ENCODE measurements at places on chromosomes 2 and 18.

DNA sequence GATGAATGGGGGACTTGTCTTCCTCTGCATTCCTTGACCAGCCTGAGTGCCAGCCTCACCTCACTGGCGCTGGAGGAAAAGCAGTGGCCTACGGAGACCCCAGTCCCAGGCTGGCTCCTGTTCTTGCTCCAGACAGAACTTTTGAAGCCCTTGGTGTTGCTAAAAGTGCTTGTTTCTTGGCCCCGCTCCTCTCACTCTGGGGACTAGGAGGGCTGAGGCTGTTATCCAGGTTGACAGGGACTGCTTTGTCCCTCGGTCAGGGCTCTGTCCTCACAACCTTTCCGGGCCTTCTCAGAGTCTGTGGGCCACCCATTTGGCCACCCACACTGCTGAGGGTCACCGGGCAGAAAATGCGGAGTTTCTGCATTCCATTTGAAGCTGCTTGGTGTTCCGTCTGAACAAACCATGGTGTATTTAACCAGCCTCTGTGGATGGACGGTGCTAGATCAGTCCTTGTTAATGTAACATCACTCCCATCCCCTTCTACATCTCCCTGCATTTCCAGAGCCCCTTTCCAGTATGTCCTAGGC lies 25.6 kb downstream of the B3GNT7 start:
- DNase-seq: no peak

- no peak for DNase-seq
These were observed 64.7 kb downstream of the CCDC178 start for GRCh38 chr18:33375829-33376228.

DNA sequence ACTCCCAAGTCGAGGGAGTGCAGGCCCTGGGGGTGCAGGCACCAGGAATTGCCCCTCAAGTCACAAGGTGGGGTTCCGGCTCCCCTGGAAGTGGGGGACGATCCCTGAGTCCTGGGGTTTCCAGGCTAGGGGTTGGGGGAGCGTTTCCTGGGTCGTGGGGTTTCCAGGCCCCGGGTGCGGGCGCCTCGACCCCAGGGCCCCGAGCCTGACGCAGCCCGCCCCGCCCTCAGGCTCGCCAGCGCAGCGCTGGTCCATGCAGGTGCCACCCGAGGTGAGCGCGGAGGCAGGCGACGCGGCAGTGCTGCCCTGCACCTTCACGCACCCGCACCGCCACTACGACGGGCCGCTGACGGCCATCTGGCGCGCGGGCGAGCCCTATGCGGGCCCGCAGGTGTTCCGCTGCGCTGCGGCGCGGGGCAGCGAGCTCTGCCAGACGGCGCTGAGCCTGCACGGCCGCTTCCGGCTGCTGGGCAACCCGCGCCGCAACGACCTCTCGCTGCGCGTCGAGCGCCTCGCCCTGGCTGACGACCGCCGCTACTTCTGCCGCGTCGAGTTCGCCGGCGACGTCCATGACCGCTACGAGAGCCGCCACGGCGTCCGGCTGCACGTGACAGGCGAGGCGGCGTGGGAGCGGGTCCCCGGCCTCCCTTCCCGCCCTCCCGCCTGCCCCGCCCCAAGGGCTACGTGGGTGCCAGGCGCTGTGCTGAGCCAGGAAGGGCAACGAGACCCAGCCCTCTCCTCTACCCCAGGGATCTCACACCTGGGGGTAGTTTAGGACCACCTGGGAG lies 12.0 kb downstream of the SIGLEC15 start:
- DNase-seq: peak; percentile 42

DNA sequence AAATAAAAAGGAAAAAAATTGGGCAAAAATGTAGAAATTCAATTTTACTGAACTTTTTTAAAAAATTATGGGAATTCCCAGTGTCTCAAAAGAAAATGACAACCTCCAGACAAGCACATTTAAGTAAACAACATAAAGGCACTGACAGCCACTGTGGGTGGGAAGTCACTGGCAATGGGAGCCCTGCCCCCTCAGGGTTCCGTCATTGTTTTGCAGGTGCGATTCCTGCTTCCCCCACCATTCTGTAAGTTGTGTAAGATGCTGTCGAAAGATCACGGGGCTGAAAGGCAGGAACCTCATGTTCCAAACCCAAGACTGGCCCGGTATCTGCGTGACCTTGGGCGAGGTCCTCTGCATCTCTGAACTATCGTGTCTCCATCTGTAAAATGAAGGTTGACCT lies 15.8 kb upstream of the ASPRV1 start:
- DNase-seq: no peak

- DNase-seq: no peak
These were observed 562 bp downstream of the ANKMY1 start for GRCh38 chr2:240557101-240557751.

DNA sequence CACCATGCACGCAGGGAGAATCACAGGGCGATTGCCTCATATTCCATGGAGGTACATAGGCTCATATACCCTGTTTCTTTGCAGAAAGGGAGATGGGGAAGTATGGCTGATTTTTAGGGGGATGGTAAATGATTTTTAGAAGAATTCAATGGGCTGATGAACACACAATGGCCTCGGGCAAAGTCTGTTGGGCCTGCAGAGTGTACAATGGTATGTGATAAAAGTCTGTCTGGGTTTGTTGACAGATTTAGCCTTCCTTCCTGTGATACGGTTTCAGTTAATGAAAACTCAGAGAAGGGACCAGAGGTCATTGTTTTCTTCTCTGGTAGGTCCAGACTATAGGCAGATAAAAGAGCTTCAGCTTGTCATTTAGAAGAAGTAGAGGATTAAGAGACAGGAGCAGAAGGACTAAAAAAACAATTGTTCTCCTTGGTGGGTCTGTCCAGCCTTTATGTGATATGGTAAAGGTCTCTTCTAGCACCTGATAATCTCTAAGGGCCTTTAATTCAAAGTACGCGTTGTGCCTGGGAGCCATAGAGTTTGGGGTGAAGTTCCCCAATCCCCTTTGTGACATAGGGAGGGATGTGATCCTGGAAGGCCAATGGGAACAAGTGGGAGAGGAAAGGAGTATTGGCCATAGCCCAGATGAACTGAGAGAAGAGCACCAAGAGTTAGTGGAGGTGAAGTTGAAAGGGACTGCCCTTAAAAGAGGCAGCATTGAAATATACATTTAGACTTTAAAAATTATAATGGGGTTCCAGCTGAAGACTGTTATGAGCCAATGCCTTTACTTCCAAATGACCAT lies 107.5 kb upstream of the SERPINE2 start:
- DNase-seq: no peak

GRCh38 chr18:67243799-67244587 lies 272.5 kb downstream of the DSEL start:
- no peak for DNase-seq

DNA sequence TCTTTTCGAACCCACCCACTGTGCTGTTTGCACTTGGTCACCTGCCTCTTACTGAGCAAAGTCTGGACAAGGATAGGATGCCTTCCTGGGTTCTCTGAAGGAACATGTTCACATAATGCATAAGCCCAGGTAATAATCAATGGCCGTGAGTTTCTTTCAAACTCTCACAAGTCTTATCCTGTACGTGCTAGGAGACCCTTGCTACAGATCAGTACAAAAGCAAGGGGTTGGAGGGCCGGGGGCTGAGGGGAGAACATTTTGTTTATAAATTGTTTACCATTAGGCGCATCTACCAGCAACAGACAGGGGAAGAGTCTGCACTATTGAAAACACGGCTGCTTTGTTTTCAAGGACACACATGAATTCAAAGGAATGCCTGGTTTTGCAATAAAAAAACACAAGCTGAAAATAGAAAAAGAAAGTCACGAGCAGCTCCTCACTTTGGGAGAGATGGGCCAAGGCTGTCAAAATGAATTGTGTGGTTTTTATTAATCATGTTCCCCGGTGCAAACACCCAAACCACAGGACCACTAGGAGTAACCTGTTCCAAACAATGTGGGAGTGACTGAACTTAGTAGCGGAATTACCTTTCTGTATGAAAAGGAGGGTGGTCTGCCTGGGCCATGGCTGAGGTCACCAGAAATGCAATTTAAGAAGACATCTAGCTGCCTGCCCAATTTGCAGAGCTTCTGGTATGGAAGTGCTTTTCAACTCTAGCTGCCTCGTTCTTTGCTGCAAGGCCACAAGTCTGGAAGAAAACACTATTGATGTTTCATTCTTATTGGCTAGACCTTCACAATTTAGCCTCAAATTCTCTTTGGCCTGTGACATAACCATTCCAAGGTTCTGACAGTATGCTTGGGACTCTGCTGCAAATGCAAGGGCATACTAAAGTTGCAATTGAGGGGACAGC lies 73.5 kb downstream of the CCBE1 start:
- no peak for DNase-seq

DNA sequence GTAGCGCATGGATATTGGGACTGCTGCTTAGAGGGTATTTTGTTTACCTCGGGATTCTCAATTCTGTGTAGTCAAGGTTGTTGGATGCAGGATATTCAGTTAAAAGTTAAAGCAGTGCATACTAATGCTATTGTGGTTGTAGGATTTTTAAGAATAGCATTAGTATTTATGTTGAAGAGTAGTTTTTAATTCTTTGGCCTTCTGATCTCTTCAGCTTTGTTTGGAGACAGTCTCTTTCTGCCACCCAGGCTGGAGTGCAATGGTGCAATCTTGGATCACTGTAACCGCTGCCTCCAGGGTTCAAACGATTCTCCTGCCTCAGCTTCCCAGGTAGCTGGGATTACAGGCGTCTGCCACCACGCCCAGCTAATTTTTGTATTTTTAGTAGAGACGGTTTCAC lies 1.5 kb downstream of the RHBDD1 start:
- no peak for DNase-seq

GRCh38 chr2:124241-124880 lies 78.1 kb upstream of the FAM110C start:
- no peak for DNase-seq

GRCh38 chr2:9758741-9759140 lies 84.5 kb upstream of the TAF1B start:
- DNase-seq: no peak

DNA sequence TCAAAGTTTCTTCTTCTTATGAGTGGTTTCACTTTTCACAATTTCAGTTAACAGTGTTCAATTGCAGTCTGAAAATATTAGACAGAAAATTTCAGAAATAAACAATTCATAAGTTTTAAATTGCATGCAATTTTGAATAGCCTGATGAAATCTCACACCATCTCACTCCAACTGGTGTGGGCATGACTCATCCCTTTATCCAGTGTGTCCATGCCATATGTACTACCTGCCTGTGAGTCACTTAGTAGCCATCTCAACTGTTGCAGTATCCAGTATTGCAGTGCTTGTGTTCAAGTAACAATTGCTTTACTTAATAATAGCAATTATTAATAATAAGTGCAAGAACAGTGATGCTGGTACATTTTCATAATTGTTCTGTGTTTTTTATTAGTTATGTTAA lies 1202.5 kb downstream of the DSC3 start:
- no peak for DNase-seq

- no peak for DNase-seq
These were observed 1.5 kb downstream of the SLC39A10 start for GRCh38 chr2:195658541-195658890.

- DNase-seq: no peak
These were observed 491.9 kb downstream of the IRS1 start for GRCh38 chr2:226307487-226308322.

GRCh38 chr2:197391220-197391717 lies 43.6 kb downstream of the SF3B1 start:
- no peak for DNase-seq

- DNase-seq: no peak
These were observed 199.8 kb downstream of the ZFP36L2 start for GRCh38 chr2:43026426-43027096.

- DNase-seq: no peak
These were observed 148.1 kb downstream of the MBP start for GRCh38 chr18:76984193-76985155.

DNA sequence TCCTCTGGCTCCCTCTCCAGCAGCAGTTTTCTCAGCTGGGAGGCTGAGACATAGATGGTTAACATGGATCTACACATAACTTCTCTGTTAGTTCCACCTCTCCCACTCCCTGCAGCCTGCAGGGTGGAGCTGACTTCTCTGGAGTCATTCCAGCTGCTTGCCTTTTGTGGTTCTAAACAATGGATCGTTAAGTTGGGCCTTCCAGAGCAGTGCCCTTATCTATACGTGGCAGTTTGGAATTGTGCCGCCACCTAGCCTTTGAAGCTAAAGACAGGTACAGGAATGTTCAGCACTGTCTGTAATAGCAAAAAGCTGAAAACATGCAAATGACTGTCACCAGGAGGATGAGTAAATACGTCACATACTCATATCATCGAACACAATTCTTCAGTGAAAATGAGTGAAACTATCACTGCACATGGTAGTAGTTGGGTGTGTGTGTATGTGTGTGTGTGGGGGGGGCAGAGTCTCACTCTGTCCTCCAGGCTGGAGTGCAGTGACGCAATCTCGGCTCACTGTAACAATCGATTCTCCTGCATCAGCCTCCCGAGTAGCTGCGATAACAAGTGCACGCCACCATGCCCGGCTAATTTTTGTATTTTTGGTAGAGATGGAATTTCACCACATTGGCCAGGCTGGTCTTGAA lies 50.3 kb downstream of the SH2D6 start:
- peak; percentile 82 for DNase-seq

GRCh38 chr18:35361570-35362321 lies 15.4 kb downstream of the ZNF396 start:
- no peak for DNase-seq

GRCh38 chr2:119078796-119079195 lies 79.8 kb downstream of the C1QL2 start:
- no peak for DNase-seq

DNA sequence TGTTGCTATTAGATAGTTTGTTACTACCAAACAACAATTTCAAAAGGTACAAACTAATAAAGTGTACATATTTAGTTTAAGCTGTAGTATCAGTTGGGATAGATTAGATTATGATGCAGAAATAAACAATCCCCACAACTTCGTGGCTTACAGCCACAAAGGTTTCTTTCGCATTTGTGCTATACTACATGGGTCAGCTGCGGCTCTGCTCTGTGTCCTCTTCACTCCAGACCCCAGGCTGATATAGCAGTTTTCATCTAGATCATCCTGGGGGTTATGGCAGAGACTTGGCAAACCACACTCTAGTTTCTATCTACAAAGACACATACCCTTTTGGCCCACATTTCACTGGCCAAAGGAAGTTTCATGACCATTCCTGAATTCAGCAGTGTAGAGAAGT lies 108.0 kb upstream of the SP5 start:
- no peak for DNase-seq

GRCh38 chr2:183163821-183164649 lies 39.8 kb downstream of the NUP35 start:
- no peak for DNase-seq

- peak; percentile 28 for DNase-seq
These were observed 557.5 kb downstream of the ARHGAP15 start for GRCh38 chr2:143686585-143687164.

DNA sequence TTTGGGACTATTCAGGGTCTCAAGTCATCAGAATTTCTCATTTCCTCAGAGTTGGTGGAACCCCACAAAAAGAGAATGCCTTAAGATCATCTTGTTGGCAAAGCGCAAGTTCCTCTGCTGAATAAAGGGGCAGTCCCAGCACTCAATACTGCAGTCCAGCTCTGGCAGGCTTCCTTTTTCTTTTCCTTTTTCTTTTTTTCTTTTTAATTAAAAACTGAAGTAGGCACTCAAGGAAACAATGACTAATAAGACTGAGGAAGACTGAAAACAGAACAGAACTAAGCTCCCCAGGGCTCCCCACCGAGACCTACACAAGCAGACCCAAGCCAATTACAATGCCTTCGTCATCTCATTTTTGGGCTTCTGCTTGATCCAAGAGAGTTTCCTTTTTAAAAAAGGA lies 82.0 kb downstream of the STK39 start:
- DNase-seq: no peak

Measured in NT2/D1 (cell line).